ENCODE measurements at places on chromosomes 1 and 21. TPM values are rescaled to one million over a fixed set of nuclear protein-coding genes. Genes with fewer than 3 reads are reported as not detected.

- DNase-seq, result no peak
Observed at GRCh38 chr21:43270800-43271301, 102.0 kb downstream of the CRYAA start.

DNA sequence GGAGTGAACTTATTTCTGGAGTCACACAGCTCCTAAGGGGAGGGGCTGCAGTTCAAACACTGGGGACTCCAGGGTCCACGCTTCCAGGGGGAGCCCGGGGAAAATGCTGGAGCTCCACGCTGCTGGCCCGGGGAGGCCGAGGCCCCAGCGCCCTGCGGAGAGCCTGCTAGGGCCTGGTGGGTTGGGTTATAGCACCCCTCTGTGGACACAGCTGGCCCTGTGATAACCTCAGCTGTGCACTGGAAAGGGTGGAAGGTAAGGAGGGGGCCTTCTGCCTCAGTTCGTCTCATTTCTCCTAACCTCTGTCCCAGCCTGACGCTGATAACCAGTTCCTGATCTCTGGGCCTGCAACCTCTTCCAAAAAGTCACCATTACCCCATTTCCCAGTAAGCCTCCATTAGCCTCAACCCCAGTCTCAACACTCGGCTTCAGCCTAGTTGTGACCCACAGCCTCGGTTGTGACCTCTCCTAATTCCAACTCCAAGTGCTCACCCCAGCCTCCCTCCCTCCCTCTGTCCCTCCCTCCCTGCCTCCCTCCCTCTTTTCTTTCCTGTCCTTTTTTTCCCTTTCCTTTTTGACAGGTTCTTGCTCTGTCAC lies 7.1 kb downstream of the NBL1 start:
- DNase-seq, result no peak

- DNase-seq, result no peak
Observed at GRCh38 chr1:227885135-227885647, 62.5 kb downstream of the WNT9A start.

DNA sequence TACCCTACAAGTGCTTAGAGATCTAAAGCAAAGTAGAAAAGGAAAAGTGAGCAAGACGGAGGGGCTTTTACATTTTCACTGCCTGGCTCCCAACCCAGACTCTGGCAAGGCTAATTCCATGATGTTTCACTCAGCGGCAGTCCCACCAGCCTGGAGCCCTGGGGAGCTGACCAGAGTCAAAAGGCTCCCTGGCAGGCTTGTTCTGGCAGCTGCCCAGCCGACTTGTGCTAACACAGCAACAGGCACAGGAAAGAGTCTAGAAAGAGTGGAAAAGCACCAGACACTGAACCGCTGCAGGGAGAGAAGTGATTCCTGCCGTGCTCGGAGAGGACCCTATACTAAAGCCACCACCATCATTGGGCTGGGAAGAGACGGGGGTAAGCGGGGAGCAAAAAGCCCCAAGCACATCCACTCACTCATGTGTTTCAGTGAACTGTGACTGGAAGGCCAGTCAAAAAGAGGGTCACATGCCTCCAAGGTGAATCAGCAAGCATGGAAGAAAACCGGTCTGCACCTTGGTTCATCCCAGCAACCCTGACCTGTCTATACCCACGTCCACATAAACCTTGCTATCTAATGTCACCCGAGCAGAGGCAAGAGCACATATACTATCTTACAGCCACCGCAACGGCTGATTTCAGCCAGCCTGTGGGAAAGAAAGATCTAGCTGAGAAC lies 8.0 kb downstream of the SMIM12 start:
- DNase-seq, result no peak

- no peak for DNase-seq
Observed at GRCh38 chr1:228837817-228838716, 102.8 kb downstream of the RHOU start.

- DNase-seq, result no peak
Observed at GRCh38 chr1:40917995-40918711, 56.0 kb upstream of the CITED4 start.

DNA sequence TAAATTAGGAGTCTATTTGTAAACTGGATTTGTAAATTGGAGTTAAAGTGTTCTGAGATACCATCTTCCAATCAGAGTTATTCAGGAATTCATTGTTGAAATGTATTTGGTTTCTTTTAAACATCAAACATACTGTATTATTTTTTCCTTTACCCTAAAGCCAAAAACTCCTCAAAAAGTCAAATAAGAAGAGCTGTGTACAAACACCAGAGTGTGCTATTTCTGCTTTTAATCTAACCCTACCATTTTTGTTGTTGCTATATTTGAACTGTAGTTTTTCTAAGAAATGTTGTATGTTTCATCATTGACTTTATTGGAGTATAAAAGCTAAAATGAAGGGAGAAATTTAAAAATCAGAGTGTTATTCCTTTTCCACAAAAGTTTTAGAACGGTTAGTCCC lies 35.8 kb downstream of the SLC30A7 start:
- DNase-seq, result no peak

Gene UBE2U
- not detected for polyA plus RNA-seq

Gene FLG2
- 0.15 TPM for polyA plus RNA-seq
